ENCODE measurements at places on chromosomes 7 and 10. TPM values are rescaled to one million over a fixed set of nuclear protein-coding genes. Genes with fewer than 3 reads are reported as not detected.

DNA sequence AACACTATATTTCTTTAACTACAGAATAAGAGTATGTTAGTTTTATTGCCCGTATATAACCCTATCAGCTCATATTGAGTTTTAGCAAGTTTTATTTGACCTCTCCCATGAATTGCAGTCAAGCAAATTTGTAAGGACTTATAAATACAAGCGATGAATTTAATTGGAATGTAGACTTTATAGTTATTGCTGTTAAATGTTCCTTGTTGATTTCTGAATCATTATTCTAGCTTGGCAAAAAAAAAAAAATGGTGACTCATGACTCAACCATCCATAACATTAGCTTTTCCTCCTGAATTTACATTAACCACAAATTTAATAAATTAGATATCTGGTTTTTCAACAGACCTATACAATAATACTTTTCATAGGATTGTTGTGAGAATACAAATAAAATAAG lies 334.0 kb upstream of the LRRTM3 start:
- peak; percentile 23 for DNase-seq

CELF2 gene
- polyA plus RNA-seq = 0.60 TPM

DNA sequence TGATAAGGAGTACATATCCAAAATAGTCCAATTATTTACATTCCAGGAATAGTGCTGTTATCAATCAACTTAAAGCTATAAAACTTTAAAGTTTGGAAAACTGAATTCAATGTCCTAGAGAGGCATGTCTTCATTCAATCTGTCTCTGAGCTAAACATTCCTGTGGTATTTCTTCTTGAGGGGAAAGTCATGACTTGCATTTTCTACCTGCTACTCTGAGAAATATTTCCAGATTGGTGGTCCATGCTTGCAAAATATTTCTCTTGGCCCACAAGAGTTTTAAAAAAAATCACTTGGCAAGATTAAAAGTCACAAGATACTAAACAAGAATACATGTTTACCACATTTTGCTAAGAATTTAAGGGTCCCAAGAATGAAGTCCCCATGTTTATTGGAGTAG lies 63.6 kb upstream of the HGF start:
- DNase-seq = no peak

GRCh38 chr10:10725196-10725595 lies 292.5 kb upstream of the CELF2 start:
- DNase-seq = no peak

DNA sequence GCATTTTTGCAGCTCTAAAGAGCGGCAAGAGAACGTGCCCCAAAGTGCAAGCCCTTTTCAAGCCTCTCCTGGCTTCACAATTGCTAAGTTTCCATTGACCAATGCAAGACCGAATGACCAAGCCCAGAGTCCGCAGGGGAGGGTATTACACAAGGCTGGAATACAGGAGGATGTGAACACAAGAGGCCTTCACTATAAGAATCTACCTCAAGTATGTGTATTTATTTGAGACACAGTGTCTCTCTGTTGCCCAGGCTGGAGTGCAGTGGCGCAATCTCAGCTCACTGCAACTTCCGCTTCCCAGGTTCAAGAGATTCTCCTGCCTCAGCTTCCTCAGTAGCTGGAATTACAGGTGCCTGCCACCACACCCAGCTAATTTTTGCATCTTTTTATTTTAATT lies 22.2 kb upstream of the TPST1 start:
- no peak for DNase-seq

DGKB gene
- not detected for polyA plus RNA-seq

STRIP2 gene
- 8.2 TPM for polyA plus RNA-seq

- no peak for DNase-seq
Measured at GRCh38 chr10:92695679-92696605, 6.2 kb downstream of the HHEX start.

- no peak for DNase-seq
Measured at GRCh38 chr7:25622695-25623094, 394.4 kb upstream of the NPVF start.

DNA sequence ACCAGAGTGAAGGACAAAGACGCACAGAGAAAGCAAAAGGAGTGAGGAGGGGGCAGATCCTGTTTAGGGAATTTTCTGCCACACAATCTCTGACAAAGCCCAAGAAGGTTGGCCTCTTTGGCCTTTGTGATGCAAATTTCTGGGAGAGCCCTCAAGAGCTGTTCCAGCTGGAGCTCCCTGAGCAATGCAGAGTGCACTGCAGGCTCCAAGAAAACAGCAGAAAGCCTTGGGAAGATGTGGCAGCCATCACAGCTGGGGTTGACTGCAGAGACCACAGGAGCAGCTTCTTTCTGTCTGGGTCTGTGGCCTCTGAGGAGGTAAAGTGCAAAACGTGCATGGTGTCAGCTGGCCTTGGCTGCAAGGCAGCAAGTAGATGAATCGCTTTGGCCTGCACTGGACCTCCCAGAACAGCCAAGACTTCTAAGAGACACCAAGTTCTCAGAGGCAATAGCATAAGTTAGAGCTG lies 200.2 kb downstream of the ELMO1 start:
- no peak for DNase-seq

LLCFC1 gene
- not detected for polyA plus RNA-seq

DNA sequence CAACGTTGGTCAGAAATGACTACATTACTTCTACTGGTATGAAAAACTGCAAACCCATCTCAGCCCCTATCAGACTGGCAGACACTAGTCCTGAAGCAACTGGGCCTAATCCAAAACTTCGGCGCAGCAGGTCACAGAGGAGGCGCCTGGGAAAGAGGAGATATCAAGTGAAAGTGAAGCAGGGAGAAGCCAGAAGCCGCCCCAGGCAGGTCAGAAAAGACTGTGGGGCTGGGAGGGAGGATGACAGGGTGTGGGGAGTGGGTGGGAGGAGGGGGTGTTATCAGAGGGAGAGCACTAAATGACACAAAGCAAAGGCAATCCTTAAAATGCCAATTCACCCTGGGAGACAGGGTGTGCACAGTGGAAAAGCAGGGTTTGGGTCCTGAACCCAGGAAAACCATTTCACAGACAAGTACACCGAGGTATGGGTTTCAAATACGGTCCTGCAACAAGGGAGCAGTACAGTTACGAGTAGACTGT lies 731 bp downstream of the CHCHD3 start:
- peak; percentile 26 for DNase-seq

DNA sequence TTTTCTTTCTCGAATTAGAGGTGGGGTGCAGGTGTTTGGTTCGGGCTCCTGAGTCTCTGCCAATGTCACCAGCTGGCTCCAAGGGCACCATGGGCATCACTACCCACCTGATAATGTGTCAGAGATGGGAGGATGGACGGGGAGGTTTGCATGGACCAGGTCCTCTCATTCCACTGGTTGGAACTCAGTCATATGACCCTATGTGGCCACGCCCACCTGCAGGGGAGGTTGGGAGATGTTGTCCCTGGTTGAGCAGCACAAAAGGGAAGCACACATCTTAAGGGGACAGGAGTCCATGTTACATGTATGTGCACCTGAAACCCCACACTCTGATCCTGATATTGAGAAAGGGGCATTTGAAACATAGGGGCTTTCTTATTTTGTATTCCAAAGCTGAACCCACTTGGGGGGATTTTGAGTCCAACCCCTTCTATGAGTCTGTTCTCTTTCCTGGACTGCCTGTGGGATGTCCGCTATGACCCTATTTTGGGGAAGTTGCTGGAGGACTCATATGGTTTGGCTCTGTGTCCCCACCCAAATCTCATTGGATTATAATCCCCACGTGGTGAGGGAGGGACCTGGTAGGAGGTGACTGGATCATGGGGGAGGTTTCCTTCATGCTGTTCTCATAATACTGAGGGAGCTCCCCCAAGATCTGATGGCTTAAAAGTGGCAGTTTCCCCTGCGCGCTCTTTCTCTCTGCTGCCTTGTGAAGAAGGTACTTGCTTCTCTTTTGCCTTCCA lies 66.9 kb upstream of the BAIAP2L1 start:
- DNase-seq = no peak

- DNase-seq = peak; percentile 4
Measured at GRCh38 chr7:103989785-103990767, 618 bp upstream of the RELN start.
